Left cardiac atrium (tissue), 4 donors: ENCODE measurements at places on chromosomes 7 and 10. TPM values are rescaled to one million over a fixed set of nuclear protein-coding genes. Genes with fewer than 3 reads are reported as not detected.

- DNase-seq = no peak
Observed at GRCh38 chr10:44983895-44984278, 5.3 kb upstream of the DEPP1 start.

DNA sequence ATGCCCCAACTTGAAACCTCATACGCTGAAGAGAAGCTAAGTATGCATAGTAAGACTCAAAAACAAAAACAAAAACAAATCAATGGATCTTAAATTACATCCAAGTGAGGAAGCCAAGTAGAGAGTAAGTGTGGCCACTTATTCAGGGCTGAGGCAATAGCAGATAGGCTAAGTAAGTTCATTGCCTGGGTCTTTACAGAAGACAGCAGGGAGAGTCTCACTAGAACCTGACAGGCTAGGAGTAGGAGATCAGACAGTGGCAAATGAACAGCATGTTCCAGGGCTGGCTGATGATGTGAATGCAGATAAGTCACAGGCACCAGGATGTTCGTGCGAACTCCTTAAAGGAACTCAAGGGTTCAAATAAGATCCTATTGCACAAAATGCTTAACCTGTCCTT lies 568.6 kb downstream of the KCNMA1 start:
- no peak for DNase-seq

- no peak for DNase-seq
Observed at GRCh38 chr10:127265288-127265687, 68.9 kb upstream of the INSYN2A start.

DNA sequence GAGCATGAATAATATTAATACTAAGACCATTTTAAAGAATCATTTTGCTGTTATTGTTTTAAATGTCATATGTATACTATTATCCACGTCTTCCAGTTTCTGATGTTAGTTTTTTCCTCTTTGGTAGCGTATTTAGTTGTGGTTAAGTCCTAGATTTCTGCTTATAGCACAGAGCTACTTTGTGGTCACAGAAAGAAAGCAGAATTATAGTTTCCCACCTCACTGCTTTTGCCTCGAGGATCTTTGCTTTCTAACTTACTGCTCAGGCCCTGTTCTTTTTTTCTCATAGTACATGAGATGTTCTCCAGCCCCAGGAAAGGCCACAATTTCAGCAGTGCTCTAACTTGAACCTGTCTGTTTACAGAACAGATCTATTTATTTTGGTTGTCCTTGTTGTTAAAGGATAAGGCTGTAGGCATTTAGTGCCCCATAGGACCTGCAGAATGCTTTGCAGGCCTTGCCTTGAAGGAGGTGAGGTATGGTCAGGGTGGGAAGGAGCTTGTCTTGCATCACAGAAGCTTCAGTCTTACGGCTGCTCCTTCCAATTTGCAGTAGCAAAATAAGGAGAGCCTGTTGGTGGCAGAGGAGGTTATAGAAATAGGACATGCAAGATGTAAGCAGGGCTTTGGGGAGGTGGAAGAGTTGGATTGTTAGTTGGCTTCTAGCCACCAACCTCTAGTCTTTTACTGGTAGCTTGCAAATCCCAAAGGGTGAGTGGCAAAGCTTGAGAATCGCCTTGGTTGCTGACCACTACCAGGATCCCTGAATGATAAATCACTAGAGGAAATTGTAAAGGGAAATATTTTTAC lies 129.1 kb downstream of the LRRC4 start:
- DNase-seq = no peak

- DNase-seq = no peak
Observed at GRCh38 chr10:24887855-24888231, 64.6 kb downstream of the PRTFDC1 start.

DNA sequence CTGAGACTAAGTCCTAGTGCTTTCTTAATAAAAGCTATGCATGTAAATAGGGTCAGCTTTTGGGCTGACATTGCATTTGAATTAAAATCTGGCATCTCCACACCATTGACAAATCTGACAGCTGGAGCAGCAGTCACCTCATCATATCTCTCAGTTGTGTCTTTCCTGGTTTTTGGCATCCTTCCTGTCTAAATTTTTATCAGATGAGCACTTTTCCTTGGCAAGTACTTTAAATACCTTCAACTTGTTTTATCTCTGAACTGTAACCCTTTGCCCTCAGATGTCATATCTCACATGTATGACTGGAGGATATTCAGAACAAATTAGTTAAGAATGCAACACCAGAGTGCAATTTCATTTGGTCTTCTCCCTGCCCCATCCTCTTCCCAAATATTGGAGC lies 1066.2 kb downstream of the LRMDA start:
- no peak for DNase-seq

- DNase-seq = no peak
Observed at GRCh38 chr7:1794888-1795542, 124.9 kb downstream of the ELFN1 start.

GRCh38 chr7:6071406-6071805 lies 40.2 kb downstream of the ANKRD61 start:
- no peak for DNase-seq

- no peak for DNase-seq
Observed at GRCh38 chr7:154775681-154776080, 227.2 kb downstream of the PAXIP1 start.

- DNase-seq = no peak
Observed at GRCh38 chr10:93342366-93342765, 139.8 kb downstream of the MYOF start.

DNA sequence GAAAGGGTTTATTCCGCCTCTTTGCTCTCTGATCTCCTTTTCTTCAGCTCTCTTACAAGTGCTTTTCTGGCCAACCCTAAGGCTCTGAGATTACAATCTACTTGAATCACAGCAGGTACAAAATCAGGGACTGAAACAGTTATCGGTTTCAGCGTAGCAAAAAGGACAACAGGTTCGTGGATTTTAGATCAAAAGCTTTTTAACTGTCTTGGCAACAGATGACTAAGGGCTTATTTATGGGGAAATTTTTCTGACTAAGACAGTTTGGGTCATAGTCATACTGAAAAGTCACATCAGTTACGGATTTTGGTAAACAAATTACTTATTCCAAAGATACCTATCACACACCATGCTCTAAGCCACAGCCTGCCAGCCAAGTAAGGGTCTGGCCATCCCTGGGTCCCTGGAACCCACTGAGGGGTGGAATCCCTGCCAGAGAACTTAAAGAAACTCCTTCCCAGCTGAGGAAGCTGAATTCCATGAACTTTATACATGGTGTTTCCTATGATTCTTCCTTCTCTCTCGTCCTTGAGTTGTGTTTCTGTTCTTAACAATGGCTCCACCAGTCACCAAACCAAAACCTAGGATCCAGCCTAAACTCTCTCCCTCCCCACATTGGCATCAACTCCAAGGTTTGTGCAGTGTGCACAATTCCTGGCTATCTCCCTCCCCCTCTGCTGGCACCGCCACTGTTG lies 169.3 kb downstream of the FAM107B start:
- no peak for DNase-seq

DNA sequence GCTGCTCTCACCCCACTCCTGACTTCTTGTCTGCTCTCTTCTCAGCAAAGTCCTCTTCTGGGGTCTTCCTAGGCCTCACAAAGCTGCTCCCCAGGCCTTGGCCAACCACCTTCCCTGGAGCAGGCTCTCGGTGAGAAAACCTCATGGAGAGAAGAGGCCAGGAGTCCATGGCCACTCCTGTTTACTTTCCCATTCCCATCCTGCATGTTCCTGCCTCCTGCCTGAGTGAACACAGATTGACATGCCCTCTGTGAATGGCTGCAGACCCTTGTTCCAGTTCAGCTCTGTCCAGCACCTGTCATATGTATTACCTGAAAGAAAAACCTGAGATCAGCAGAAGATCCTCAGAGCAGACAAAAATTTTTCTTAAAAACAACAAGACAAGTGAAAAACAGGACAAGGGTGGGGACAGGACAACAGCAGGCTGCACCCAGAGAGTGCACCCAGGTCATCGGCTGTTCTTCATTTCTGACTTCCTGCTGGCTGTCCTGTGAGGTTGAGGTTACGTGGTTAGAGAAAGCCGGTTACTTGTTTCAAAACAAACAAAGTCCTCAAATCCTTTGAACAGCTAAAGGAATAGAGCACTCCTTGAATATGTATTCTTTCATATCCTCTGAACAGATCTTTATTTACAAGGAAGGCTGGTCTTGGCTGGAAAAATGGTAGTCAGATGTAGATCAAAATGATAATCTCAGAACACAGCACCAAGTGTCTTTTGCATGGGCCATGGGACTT lies 34.0 kb upstream of the DLD start:
- DNase-seq = no peak

DNA sequence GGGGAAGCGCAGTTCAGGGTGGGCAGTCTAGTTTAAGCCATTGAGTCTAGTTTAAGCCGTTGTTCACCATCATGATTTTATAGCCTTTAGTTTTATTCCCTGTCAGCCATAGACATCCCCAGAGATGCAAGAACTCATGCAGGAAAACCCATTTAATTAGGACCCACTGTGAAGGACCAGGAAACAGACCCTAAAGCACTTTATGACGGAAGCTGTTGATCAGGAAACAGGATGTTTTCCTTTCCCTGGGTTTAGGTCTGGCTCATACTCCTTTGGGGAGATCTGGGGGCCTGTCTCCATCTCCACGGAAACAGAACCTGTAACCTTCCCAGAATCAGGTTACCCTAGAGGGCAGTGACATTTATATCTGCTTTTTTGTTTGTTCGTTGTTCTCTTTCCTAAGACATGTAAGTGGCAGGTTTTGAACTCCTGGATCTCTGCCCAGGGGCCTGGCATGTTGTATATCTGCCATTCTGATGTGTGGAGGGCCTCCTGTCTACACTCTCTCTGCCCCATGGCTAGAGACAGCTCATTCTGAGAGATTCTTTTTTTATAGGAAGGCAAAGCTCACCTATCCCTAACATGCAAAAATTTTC lies 657.2 kb upstream of the GALNT17 start:
- DNase-seq = peak; percentile 35

DNA sequence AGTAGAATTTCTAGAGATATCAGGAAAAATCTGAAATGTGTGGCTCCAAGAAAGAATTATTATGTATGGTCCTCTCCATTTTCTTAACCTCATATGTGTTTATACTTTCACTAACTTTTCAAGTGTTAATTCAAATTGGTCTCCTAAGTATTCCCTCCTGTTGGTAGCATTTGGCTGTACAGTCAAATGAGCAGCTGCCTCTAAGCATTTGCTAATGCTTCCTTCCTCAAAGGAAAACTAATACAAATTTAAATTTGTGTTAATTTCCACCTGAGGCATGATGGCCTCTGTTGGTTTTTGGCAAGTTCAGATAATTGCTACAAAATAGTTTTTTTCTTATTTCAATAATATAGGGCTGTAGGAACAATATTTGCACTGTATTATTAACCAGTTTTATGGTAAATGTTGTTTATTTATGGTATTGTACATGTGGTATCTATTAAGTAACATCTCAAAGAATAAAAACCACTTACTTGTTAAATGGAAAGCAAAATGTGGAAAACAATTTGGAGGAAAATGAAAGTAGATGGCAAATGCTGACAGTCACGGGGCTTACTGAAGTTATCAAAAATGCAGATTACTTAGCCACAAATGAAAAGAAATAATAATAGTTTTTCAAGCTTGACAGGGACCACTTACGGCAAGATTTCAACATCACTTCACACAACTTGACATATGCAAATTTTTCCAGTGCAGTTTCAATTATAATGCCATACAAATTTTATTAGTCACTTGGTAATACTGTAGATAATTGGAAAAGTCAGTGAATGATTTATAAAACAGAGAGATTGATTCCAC lies 299.3 kb upstream of the MEOX2 start:
- no peak for DNase-seq

- DNase-seq = no peak
Observed at GRCh38 chr7:131919920-131920709, 363.7 kb upstream of the PODXL start.

DNA sequence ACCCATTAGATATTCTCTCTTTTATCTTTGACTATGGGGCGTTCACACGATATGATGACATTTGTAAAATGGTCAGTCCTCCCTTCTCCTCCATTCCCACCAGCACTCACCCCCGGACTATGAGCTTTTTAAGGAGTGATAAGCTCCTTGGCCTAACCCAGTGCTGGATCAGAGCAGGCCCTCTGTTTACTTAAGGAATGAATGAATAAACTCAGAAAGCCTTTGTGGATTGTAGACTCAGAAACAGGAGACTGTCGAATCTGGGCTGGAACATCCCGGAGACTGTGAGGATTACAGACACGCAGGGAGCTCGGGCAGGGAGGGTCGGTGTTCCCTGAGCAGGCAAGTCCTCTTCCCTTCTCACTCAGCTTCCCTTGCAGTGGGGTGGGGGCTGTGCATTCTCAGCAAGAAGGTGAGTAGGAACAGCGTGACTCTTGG lies 6.8 kb upstream of the ZCCHC24 start:
- DNase-seq = no peak

DNA sequence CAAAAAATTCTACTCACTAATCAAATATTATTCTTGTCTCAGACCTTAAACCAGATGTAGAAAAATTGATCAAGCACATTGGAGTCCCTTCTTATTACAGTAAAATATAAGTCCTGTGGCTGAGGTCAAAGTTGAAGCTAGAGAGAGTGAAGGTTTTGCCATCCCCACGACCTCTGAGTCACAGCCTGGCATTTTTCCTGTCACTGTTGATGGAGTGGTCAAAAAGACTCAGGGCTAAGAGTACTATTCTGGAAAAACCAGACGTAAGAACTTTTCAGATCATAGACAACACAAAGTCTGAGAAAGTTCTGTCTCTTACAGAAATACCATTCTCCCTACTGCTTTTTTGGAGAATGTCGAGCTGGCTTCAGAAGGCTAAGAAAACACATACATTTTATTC lies 323.7 kb upstream of the ANKRD30A start:
- no peak for DNase-seq

GRCh38 chr7:34011696-34012095 lies 106.4 kb downstream of the BMPER start:
- no peak for DNase-seq

GRCh38 chr10:14560274-14560673 lies 214.4 kb downstream of the FAM107B start:
- DNase-seq = no peak

- DNase-seq = no peak
Observed at GRCh38 chr10:49625411-49625810, 11.6 kb downstream of the CHAT start.

DNA sequence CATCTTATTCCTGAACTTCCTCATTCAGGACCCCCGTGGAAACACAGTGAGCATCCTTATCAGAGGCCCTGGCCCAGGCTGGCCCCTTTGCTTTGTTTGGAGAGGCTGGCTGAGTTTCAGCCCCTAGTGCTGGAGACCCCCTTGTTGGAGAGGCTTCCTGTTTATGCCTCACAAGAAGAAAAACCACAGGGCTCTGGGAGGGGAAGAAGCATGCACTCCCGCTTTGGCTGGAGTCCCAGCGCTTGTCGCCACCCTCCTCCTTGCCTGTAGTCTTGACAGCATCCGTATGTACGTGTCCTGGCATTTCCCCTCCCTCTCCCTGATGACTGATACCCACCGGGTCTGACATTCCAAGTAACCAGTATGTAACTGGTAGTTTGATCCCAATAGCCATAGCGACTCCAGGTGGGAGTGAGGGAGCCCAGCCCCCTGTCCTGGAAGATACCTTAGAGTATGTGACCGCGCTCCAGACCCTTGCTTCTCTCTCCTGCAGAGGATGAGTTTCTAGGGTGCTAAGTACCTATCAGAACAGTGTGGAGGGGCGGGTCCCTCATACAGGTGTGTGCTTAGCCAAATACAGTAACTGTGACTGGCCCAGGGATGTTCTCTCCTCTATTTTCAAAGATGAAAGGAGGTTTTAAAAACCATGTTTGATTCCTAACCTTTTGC lies 6.9 kb upstream of the ATP6V0E2 start:
- DNase-seq = no peak

Gene SPDYE2
- not detected for total RNA-seq

Gene ESYT2
- 46.5 TPM for total RNA-seq

Gene ACBD7
- not detected for total RNA-seq

Gene AP5Z1
- 14.0 TPM for total RNA-seq

Gene NFE2L3
- total RNA-seq = 1.7 TPM
